ENCODE measurements at places on chromosomes 5 and 9.

DNA sequence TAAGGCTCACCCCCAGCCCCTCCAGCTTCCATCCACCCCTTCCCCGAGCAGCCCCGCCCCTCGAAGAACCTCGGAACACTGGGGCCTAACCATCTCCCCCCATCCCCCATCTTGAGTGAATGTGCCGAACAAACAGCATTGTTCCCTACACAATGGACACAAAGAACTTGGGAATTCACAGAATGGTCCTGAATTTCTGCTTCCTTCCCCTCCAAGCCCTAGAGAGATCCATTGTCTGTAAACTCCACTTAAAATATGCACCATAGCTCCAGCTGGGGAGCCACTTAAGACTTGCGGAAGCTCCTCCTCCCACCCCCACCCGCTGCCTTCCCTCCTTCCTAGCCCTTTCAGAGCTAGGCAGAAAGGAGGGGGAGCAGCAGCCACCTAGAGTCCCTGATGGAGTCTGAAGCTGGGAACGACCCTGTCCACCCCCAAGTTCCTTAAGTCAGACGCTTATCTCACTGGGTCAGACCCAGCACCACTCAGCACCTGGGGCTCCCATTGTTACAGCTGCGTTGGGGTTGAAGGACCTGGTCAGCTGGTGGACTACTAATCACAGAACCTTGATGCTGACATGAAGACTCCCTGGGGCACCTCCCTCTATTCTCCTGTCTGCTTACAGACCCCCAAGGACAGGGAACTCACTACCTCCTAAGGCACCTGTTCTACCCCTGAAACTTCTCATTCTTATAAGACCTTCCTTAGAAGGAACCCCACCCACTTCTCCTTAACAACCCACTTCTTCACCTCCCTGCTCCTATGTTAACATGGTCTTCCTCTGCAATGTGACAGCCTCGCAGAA lies 61.4 kb downstream of the PCDH1 start:
- DNase-seq: no peak

DNA sequence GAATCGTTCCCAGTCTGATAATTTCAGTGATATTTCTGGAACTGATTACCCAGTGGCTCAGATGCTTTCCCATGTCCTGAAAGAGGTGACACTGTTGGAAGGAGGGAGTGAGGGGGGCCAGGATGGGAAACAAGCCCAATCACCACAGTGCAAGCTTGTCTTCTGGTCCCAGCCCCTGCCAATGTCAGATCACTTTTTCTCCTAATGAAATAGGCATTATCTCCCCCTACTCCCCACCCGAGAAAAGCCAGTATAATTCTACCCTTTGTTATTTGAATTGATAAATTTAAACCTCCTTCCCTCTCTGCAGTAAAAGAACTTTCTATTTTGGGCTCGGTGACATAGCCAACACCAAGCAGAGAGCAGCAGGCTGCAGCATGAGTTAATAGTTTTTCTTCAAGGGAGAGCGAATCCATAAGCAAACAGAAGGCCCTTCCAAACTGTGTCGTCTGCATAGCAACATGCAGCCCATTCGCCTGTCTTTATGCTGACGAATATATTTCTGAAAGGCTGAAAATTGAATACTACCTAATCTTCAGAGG lies 14.6 kb upstream of the PPP2CA start:
- DNase-seq: no peak

- no peak for DNase-seq
Measured at GRCh38 chr5:60482301-60482700, 217.7 kb downstream of the DEPDC1B start.

DNA sequence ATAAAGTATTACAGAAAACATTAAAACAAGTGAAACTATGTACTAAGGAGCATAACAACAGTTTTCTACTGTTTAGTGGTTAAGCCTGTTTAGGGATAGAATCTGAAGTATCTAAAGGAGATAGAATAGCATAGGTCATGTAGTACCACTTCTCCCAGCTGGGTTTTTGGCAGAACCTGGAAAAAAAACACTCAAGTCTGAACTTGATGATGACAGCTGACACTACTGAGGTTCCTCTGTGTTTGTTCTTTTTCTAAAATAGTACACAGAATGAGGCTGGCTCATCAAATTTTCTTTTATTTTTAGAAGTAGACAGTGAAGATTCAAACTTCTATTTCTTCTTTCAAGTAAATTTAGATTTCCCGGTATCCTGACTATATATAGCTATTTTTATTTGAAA lies 203.8 kb upstream of the ACO1 start:
- no peak for DNase-seq

DNA sequence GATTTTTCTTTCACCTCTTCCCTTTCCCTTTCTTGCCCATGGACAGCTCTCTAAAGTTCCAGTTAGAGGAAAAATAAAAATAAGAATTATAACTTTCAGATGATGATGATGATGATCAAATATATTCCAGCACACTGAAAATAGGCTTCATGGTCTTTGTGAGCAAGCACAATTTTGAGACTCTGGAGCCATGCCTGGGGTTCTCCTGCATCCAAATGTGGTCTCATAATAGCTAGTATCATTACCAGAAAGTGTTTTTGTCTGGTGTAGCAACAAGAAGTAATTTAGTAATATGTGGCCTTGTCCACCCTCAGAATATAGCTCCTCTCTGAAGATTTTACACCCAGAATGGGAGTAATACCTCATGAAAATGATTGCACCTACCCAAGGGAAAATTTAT lies 150.4 kb downstream of the SNCAIP start:
- no peak for DNase-seq

DNA sequence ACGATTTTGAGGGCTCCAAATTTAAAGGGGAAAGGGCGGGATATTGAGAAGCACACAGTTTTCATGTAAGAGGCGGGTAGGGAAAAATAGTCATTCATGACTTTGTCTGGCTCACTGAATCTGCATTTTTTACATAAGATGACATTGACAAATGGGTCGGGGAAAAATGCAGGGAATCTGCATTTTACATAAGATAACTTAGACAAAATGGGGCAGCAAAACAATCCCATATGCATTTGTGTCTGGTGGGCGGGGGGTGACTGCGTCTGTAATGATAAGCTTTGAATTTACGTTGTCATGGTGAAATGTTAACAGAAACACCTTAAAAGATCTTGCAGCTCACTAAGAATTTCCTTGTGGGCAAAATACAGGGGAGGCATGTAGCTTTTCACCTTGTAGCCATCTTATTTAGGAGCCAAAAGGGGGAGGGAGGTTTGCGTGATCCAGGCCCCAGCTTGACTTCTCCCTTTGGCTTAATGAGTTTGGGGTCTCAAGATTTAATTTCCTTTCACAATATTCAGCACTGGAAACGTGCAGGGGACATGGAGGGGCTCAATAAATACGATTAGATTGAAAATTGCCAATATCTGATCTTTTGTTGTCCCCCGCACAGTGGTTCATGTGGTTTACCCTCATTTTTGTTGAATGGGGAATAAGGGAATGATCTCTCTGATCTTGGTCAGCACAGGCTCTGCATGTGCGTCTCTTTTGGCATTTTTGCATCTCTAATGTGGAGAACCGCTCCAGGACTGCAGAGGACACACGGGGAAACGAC lies 41.1 kb upstream of the GADD45G start:
- DNase-seq: no peak
